GM12878 (cell line): ENCODE measurements at places on chromosomes 4 and X. TPM values are rescaled to one million over a fixed set of nuclear protein-coding genes. Genes with fewer than 3 reads are reported as not detected.

Gene PPP4R3C
- not detected in 2 replicates for total RNA-seq

Gene CXCL3
- not detected in 2 replicates for total RNA-seq

DNA sequence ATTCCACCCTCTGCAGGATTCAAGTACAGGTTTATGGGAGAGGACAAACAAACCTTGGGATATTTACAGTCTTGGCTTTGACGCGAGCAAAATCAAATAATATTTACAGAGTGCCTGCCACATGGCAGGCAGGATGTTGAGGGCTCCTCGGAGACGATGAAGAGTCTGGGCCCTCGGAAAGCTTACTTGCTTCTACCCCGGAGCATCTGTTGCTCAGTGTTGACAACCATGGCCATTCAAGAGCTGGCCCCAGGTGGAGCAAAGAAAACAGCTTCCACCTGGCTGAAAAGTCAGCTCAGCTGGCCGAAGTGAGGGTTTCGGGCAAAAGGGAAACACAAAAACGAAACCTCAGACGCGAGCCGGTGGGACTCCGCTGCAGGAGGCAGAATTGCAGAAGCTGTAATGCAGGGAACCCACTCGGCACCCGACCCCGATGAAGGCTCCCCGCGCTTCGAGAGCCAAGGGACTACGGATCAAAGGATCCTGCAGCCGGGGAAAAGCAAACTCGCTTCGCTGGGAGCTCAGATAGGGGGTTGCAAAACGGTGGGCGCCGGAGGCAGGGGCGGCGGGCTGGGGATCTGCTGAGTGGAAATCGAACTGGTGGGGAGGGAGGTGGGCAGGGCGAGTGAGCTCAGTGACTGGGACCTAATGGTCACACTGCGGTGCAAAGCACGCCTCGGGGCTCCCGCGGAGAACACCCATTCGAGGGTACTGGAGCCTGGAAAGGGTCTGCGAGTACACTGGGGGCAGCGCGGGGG is 805 bp downstream of the ATP8A1 start:
- DNase-seq = no peak
- H3K36me3 ChIP-seq = no peaks in the 10 kb centered on the region
- no peaks in the 10 kb centered on the region for H3K27me3 ChIP-seq
- peak overlapping the region; percentile 86 for H3K27ac ChIP-seq

DNA sequence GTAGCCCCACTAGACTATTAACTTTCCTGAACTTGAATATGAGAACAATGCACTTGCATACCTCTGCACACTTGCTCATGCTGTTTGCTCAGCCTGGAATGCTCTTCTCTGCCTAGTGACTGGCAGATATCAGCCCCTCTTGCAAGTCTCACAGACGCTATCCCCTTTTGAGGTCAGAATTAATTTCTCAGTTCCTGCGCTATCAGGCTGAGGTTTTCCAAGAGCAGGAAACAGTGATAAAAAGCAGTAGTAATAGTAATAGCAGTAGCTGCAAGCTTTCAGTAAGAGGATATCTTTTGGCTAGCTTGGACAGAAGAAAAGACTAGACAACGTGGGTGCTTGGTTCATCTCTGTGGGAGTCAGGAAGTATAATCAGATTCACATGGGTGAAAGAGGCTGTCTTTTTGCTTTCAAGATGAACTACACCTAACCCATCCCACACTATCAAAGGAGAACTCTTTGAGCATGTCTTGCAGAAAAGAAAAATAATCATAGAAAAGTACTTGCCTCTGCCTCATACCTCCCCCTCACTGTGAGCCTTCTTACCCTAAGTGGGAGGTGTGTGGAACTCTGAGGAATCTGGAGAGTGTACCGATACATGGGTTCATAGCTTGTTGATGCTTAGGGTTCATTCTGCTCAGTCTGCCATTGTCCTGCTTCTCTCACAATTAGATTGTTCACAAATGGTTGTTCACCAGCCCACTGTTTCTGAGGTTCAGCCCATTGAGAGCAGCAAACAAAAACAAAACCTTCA is 11.3 kb upstream of the DRP2 start:
- no peak overlapping the region for H3K27ac ChIP-seq
- H3K4me1 ChIP-seq = no peaks in the 10 kb centered on the region
- H3K27me3 ChIP-seq = no peaks in the 10 kb centered on the region
- no peak overlapping the region for H3K4me3 ChIP-seq
- peak; percentile 9 for DNase-seq

DNA sequence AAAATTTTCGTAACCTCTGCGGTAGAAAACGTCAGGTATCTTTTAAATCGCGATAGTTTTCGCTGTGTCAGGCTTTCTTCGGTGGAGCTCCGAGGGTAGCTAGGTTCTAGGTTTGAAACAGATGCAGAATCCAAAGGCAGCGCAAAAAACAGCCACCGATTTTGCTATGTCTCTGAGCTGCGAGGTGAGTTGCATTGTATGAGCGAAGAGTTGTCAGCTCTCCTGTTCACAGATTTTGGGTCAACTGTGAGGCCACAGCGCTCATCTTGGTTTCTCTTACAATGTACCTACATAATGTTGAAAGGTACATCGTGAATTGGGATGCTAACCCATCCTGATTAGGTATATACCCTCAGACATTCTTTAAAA is 486 bp downstream of the CLCN3 start:
- H3K4me1 ChIP-seq = peaks cover 5% of the 10 kb centered on the region; the same call in 1 of the 2 replicates
- DNase-seq = no peak
- peak overlapping the region; percentile 90 for H3K4me3 ChIP-seq
- no peaks in the 10 kb centered on the region for H3K27me3 ChIP-seq
- peak overlapping the region; percentile 99 for H3K27ac ChIP-seq

DNA sequence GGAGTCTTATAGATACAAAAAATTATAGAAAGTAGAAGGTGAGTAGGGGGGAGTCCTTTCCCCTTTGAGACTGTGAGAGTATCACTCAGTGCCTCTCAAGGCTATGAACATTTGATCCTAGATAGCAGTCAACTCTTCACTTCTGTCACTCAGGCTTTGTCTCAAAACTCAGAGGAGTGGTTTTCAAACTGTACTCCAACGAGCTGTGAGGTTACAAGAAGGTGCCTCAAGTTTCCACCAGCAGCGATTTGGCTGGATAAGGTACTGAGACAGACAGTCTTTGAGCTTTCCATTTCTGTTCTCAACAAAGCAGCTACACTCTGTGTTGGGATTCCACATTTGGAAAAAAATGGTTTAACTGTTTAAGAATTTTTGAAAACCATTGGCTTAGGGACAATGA is 48.0 kb upstream of the NDST3 start:
- no peaks in the 10 kb centered on the region for H3K36me3 ChIP-seq
- H3K27ac ChIP-seq = no peak overlapping the region
- H3K27me3 ChIP-seq = no peaks in the 10 kb centered on the region
- H3K4me3 ChIP-seq = no peak overlapping the region
- no peak for DNase-seq

GRCh38 chr4:181416966-181417365 is 826.2 kb upstream of the TENM3 start:
- no peaks in the 10 kb centered on the region for H3K27me3 ChIP-seq
- no peak overlapping the region for H3K27ac ChIP-seq
- H3K36me3 ChIP-seq = no peaks in the 10 kb centered on the region
- H3K4me3 ChIP-seq = no peak overlapping the region
- DNase-seq = no peak

DNA sequence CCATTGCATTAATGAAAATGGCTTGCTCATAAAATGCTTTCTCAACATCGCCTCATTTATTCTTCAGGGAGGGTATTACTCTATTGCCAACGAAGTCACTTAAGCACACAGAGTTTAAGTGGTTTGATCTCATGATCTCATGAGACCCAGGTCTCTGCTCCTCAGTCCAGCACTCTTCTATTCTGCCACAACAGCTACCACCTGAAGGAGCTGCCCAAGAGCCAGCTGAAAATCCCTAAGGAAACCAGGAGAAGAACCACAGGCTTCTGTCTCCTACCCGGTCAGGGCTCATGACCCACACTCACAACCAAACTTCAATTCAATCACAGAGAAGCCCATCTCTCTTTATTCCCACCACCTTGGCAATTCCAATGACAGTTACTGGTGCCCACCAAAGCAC is 85.5 kb upstream of the GPM6B start:
- H3K27me3 ChIP-seq = no peaks in the 10 kb centered on the region; the same call in 1 of the 2 replicates
- no peaks in the 10 kb centered on the region for H3K4me1 ChIP-seq
- no peaks in the 10 kb centered on the region for H3K36me3 ChIP-seq
- no peak overlapping the region for H3K4me3 ChIP-seq

DNA sequence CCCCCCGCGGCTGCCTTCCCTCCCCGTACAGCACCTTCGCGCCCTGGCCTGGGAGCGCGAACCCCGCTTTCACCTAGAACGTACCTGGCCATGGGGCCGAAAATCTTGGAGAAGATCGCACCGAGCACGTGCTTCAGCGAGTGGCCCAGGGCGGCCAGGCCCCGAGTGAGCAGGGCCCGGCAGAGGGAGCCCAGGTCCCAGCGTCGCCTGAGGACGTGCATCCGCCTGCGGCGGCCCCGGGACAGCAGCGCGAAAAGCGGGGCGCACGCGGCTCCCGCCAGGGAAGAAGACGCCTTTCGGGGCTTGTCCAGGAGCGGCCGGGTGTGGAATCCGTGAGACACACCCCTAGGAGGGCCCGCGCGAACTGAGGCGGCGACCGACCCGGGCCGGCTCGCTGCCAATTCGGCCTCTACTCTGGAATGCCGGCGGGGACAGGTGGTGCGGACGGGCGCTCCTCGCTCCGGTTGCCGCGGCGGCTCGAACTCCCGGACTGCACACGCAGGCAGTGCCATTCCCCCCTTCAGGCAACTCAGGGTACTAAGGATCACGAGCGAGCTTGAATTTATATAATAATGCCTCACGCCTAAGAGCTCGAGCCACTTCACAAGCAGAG is at the start of gene HS6ST2:
TSS of gene HS6ST2 (minus strand) at position 539 of the 613 bp plus-strand sequence.
- H3K4me1 ChIP-seq = no peaks in the 10 kb centered on the region
- DNase-seq = no peak
- no peak within 1 kb of the TSS for H3K27ac ChIP-seq
- no peaks in the 10 kb centered on the region for H3K36me3 ChIP-seq
- H3K4me3 ChIP-seq = no peak within 1 kb of the TSS

GRCh38 chrX:19743386-19743785 is 144.0 kb downstream of the SH3KBP1 start:
- peak; percentile 70 for DNase-seq
- H3K27me3 ChIP-seq = no peaks in the 10 kb centered on the region

GRCh38 chrX:25597551-25597950 is 540.6 kb upstream of the MAGEB18 start:
- H3K27ac ChIP-seq = no peak overlapping the region
- H3K4me1 ChIP-seq = no peaks in the 10 kb centered on the region
- DNase-seq = no peak

DNA sequence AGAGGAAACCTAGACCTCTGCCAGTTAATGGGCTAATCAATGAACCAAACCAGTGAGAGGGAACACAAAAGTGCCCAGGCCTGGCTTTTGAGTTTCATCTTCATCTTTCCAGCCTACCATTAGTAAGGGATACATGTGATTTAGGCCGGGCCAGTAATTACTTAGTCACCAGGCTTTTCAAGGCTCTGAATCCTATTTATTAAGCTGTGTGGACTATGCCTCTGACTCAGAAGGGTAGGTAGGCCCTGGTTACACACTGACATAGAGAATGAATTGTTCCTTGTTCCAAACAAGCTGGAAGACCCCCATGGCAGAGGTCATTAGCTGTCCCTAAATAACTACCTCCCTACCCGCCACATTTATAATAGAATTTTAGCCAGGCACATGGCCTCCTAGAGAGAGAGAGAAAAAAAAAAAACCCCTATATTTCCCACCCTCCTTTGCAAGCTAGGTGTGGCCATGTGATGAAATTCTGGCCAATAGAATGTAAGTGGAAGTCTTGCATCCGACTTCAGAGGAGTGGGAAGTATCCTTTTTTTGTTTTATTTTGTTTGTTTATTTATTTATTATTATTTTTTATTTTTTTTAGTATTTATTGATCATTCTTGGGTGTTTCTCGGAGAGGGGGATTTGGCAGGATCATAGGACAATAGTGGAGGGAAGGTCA is 112.3 kb upstream of the BCOR start:
- peaks cover 8% of the 10 kb centered on the region; the same call in 1 of the 2 replicates for H3K4me1 ChIP-seq
- no peaks in the 10 kb centered on the region for H3K36me3 ChIP-seq
- H3K27ac ChIP-seq = no peak overlapping the region
- no peak overlapping the region for H3K4me3 ChIP-seq
- no peak for DNase-seq
- no peaks in the 10 kb centered on the region for H3K27me3 ChIP-seq

- no peak overlapping the region for H3K4me3 ChIP-seq
- H3K27me3 ChIP-seq = no peaks in the 10 kb centered on the region
- H3K4me1 ChIP-seq = no peaks in the 10 kb centered on the region
- no peak for DNase-seq
- no peak overlapping the region for H3K27ac ChIP-seq
Measured at GRCh38 chr4:169024762-169025161, 14.7 kb upstream of the CBR4 start.

DNA sequence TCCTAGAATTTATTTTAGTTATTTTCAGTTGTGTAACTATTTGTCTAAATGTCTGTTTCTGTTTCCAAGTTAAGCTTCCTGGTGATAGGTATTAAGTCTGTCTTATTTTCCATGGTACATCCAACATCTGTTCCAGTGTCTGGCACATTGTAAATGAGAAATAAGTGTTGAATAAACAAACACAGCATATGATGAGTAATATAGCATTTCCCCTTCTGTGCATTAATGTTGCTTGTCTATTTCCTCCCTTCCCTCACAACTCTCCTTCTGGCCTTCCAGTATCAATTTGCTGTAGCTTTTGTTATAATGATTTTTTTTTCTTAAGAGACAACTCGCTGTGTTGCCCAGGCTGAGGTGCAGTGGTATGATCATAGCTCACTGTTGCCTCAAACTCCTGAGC is 36.1 kb downstream of the COPS4 start:
- H3K27ac ChIP-seq = no peak overlapping the region
- H3K4me3 ChIP-seq = no peak overlapping the region
- no peaks in the 10 kb centered on the region for H3K27me3 ChIP-seq
- H3K36me3 ChIP-seq = peaks cover 4% of the 10 kb centered on the region

GRCh38 chrX:153952373-153953026 is 8.1 kb upstream of the RENBP start:
- no peak overlapping the region for H3K4me3 ChIP-seq
- H3K36me3 ChIP-seq = peaks cover 7% of the 10 kb centered on the region
- peak overlapping the region; percentile 37; the same call in 1 of the 2 replicates for H3K27ac ChIP-seq
- H3K27me3 ChIP-seq = no peaks in the 10 kb centered on the region

Gene SUPT20HL2
- total RNA-seq = not detected in 2 replicates

GRCh38 chrX:123964156-123964834 is 2.8 kb downstream of the STAG2 start:
- no peaks in the 10 kb centered on the region for H3K27me3 ChIP-seq
- no peaks in the 10 kb centered on the region for H3K4me1 ChIP-seq
- peak overlapping the region; percentile 56 for H3K4me3 ChIP-seq
- no peak for DNase-seq
- H3K36me3 ChIP-seq = no peaks in the 10 kb centered on the region; the same call in 1 of the 2 replicates
